Mucosa of descending colon (tissue), 3 donors: ENCODE measurements at places on chromosomes 1 and 21. TPM values are rescaled to one million over a fixed set of nuclear protein-coding genes. Genes with fewer than 3 reads are reported as not detected.

TAF12 gene
- total RNA-seq = 23.2 TPM

CCDC190 gene
- not detected for total RNA-seq

OR2T33 gene
- not detected for total RNA-seq

MED8 gene
- 39.6 TPM for total RNA-seq

NTMT2 gene
- not detected for total RNA-seq

MX2 gene
- total RNA-seq = 9.2 TPM

CTSK gene
- total RNA-seq = 15.4 TPM

TACSTD2 gene
- 0.23 TPM for total RNA-seq

ACKR1 gene
- 19.5 TPM for total RNA-seq

- no peak for DNase-seq
Observed at GRCh38 chr1:26132834-26133167, 21.2 kb downstream of the PDIK1L start.

DNA sequence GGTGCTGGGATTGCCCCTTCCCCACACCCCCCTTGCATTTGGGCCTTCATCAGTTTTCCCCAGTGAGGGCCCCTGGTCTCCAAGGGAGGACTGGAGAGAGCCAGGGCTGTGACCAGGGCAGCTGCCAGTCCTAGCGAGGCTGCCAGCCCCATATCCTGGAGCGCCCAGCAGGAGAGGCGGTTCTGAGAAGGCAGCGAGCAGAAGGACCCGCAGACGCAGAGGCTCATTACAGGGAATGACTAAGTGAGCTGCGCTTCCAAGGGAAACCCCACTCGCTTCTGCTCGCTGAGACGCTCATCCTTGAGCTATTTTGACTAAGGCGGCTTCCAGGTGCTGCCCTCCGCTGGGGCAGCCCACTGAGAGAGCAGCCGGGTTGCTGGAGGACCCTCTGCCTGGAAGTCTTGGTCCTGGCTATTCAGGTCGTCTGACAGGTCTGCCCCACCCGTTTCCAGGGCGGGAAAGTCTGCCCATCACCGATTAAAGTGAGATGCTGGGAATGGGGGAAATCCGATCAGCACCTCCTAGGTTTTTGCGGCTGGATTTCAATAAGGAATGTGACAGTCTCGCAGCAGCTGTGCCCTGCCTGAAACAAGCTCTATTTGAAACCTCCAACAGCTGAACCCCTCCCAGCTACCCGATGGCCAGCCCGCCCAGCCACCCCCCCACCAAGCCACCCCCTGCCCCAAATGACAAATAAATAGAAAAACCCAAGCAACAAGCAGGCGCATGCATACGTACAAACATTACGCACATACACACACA lies 2.8 kb downstream of the KCNN3 start:
- no peak for DNase-seq

- no peak for DNase-seq
Observed at GRCh38 chr1:150309758-150310508, 11.4 kb upstream of the PRPF3 start.

DNA sequence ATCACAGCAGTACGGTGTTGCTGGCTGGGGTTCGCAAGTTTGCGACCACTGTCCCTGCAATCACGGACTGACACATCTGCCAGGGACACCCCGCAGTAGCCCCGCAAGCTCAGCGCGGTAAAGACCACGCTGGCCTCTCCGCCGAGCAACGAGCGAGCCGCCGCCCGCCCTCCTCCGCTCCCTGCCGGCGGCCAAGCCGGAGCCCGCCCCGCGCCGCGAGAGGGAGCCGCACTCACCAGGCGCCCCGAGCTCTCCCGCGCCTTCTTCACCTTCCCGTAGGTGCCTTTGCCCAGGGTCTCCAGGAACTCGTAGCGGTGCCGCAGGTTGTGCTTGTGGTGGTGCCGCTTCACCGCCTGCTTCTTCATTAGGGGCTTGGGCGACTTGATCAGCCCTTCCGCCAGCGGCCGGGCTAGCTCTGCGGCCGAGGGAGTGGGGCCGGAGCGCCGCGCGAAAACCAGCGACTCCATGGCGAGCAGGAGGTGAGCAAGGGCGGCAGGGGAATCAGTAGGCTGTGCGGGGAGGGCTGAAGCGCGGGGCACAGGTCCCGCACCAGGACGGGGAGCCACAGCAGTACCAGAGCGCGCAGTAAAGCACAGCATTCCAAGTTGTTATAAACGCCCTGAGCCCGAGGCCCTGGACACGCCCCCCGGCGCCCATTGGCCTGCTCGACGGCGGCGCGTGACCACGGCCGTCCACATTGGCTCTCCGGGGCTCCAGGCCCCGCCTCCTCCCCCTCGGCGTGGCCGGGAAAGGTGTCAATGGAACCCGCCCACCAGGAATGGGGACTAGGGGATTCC lies at the start of gene NUAK2:
NUAK2 (minus strand) TSS at position 584 of the 797 bp plus-strand sequence; CDS start at position 467, 117 bp downstream.
- peak; percentile 98 for DNase-seq

GRCh38 chr21:31529406-31529805 lies 130.1 kb upstream of the SOD1 start:
- no peak for DNase-seq

DNA sequence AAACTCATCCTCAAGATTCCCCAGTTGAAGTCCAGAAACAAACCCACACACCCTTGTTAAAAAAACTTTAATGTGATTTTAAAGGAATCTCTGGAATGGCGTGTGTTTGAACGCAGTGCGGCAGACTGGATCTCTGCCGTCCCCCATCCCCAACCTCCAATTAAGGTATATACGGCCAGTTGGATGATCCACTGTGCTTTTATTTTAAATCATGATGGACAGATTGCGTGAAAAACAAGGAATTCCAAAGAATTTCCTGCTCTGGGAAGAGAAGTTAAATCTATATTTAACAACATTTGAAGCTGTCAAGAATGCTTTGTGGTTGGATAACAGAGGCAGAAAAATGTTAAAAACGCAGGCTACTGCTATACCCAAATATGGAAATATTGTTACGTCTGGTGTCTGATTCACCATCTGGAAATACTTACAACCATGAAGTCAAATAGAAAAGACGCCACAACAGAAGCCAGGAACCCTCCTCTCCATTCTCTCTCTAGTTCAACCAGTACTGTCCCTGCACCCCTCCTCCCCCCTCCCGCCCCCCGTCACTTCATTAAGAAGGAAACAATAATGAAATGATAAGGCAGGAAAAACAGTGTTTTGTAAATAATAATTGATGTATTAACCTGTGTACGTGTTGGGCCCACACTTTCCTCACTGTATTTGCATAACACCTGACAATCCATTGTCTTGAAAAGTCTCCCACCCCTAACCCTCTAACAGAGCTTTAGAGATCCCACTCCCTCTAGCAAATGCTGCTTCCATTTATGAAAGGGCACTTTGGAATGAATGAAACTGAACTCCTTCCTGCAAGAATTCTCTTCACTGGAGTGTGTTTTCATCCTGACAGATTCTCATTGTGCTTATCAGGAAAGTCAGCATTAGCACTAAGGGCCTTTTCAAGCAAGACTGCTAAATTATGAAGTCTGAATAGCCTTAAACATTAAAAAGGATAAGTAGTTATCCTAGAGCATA lies 2.0 kb upstream of the CCN1 start:
- DNase-seq = no peak

DNA sequence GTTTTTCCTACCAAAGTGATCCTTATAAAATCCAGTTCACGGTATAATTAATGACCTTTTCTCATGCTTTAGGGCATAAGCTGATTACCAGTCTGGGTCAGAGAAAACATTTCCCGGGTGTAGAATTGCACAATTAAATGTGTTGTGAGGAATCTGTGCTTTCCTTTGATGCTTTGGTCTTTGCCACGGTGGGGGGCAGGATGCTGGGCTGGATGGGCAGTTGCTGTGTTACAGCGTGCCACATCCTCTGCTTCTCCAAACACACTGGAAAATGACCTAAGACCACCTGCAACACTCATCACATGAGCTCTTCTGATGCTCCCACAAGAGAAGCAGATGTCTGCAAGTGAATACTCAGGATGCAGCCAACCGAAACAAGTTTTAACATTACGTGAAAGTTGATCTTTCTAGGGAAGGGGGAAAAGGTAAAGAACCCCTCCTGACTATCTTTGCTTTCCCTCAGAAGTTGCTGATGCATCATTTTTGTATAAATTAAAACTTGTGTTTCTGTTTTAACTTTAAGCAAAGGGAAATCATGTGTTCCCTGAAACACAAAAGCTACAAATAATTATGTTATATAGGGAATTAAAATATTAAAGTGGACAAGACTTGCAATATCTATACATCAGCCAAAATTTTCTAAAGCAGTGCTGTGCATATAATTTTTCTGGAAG lies 515.3 kb upstream of the NR5A2 start:
- no peak for DNase-seq

DNA sequence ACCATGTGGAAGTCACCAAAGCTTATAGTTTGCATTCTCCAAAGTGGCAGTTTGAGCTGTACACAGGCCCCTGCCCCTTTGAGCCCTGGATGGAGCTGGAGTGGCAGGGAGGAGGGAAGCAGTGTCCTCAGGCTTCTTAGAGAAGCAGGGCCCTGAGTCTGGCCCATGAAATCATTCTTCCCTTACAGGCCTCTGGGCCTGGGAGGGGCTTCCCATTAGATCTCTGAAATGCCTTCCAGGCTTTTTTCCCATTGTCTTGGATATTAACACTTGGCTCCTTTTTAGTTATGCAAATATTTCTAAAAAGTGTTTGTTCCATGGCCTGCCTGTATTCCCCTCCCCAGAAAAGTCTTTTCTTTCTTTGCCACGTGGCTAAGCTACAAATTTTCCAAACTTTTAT lies 10.0 kb upstream of the TRIM67 start:
- no peak for DNase-seq

DNA sequence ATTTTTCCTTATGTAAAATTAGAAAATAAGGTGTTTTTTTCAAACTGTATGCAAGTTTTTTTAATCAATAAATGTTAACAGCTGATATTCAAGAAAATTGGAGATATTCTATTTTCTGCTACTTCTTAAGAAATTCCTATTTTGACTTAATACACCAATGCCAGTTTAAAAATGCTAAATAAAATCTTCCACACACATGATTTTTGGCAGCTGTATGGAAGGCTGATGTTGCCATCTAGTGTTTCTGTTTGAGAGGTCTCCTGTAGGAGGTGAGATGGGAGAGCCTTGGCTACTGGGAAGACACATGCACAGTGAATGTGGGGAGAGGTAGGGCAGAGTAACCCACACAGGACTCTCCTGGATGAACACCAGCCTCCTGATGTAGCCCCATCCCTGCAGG lies 29.2 kb upstream of the OR2B11 start:
- peak; percentile 38 for DNase-seq

GRCh38 chr1:234915924-234916675 lies 212.5 kb downstream of the TOMM20 start:
- no peak for DNase-seq

- peak; percentile 32 for DNase-seq
Observed at GRCh38 chr1:31834501-31834900, 18.7 kb upstream of the SPOCD1 start.

- peak; percentile 18 for DNase-seq
Observed at GRCh38 chr1:54919367-54920359, 32.7 kb upstream of the DHCR24 start.

DNA sequence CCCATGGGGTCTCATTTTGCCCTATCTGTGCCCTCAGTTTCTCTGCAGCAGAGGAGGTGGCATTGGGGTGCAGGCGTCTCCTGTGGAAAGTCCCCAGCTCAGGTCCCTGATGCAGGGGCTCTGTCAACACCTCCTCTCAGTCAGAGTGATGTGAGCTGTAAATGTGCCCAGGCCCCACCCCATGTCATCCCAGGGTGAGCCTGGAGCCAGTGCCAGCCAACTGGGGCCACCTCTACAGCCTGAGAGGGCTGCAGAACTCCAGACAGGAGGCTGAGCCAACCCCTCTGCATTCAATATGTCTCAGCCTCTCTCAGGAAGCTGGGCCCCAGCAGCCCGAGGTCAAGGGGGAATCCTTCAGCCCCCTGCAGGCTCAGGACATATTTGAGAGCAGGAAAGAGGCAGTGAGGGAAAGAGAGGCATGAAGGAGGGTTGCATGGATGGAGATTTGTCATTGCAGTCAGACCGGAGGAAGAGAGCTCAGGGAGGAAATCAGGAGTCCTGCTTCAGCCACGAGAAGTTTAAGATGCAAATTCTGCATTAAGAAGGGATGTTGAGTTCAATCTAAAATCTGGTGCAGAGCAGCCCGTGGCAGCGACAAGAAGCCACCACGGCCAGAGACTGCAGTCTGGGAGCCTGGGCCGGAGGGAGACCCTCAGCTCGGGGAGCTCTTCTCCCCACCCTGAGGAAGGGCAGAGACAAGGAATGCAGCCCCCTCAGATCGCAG lies 288.2 kb upstream of the VAMP3 start:
- no peak for DNase-seq

- DNase-seq = no peak
Observed at GRCh38 chr1:220810963-220811362, 24.2 kb downstream of the MTARC1 start.

GRCh38 chr1:15757575-15758342 lies 836 bp upstream of the FBLIM1 start:
- DNase-seq = peak; percentile 69

DNA sequence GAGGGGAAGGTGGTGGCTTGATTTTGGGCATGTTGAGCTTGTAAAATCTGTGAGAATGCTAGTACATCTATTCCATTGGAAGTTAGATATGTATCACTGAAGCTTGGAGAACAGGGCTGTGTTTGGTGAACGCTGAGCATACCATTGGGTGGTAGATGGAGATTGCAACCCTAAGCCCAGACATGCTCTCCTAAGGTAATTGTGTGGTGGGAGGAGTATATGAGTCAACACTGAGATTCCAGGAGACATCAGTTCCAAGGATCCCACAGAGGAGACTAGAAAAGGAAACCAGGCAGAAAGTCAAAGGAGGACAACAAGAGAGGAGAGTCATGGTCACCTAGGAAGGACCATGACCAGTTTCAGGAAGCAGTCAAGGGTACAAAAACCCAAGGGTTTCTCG lies 60.4 kb downstream of the KIF21B start:
- no peak for DNase-seq

DNA sequence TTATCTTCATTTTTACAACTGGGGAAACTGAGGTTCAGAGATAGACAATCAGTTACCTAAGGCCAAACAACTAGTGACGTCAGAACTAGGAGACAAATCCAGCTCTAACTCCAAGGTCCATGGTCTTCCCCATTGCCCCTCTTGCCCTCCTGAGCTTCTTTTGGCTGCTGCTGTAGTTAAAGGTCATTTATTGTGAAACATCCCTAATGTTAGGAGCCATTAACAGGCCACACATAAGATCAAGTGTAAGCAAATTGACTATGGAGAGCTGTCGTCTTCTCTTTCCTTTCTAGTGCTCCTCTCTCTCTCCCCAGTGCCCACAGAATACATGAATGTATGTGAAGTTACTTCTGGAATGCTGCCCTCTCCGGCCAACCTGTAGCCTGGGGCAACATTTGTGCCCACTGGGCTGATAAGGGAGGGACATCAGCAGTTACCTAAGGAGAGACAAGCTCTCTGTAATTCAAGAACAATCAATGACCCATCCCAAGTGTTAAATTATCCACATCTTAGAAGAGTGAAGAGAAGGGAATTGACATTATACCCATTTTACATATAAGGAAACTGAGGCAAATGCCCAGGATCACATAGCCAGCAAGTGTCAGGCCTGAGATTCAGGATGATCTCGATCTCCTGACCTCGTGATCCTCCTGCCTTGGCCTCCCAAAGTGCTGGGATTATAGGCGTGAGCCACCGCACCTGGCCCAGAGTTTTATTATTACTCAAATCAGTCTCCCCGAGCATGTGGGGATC lies 40.1 kb downstream of the PTAFR start:
- DNase-seq = no peak

- no peak for DNase-seq
Observed at GRCh38 chr1:156895927-156896326, 2.4 kb downstream of the PEAR1 start.
